Esophagus squamous epithelium (tissue), 5 donors: ENCODE measurements at places on chromosomes 3 and 15. TPM values are rescaled to one million over a fixed set of nuclear protein-coding genes. Genes with fewer than 3 reads are reported as not detected.

The PSTPIP1 gene
- 9.9 TPM for total RNA-seq

The ERICH6 gene
- total RNA-seq, result not detected

The MCF2L2 gene
- total RNA-seq, result 1.1 TPM

The ECT2 gene
- total RNA-seq, result 30.5 TPM

The XCR1 gene
- total RNA-seq, result 0.19 TPM

DNA sequence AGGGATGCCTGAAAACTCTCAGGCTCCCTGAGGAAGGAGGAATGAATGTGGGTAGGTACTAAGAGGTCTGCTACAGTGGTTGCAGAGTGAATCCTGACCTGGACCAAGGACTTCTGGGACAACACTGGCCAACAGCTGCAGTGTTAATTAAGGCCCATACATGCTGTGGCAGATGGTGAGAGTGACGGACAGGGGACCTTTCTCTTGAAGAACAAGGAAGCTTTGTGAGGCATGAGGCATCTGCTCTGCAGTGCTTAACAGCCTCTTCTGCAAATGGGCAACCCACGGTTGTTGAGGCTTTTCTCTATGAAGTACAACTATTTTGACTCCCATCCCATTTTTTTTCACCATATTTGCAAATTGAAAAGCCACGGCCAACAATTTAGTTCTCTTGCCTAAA lies 26.6 kb upstream of the ACAN start:
- no peaks in the 10 kb centered on the region for H3K4me1 ChIP-seq
- no peak overlapping the region for H3K4me3 ChIP-seq
- no peaks in the 10 kb centered on the region for H3K36me3 ChIP-seq

DNA sequence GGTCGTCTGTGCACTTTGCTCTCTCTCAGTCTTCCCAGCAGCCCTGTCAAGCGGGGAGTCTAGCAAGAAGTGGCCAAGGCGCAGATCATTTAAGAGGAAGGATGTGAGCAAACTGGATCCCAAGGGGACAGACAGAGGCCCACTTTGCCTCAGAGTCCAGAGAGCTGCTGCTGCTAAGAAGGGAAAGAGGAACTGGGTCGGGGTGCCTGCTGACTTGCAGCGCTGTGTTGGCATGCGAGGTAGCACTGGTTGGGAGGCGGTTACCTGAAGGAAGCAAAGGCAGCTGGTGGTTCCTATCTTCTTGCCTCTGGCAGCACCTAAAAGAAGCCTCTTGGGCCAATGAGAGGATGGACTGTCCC lies 28.1 kb downstream of the SMAD3 start:
- no peak overlapping the region for H3K4me3 ChIP-seq
- H3K36me3 ChIP-seq, result no peaks in the 10 kb centered on the region
- no peak overlapping the region for H3K27ac ChIP-seq
- peak; percentile 20 for DNase-seq

DNA sequence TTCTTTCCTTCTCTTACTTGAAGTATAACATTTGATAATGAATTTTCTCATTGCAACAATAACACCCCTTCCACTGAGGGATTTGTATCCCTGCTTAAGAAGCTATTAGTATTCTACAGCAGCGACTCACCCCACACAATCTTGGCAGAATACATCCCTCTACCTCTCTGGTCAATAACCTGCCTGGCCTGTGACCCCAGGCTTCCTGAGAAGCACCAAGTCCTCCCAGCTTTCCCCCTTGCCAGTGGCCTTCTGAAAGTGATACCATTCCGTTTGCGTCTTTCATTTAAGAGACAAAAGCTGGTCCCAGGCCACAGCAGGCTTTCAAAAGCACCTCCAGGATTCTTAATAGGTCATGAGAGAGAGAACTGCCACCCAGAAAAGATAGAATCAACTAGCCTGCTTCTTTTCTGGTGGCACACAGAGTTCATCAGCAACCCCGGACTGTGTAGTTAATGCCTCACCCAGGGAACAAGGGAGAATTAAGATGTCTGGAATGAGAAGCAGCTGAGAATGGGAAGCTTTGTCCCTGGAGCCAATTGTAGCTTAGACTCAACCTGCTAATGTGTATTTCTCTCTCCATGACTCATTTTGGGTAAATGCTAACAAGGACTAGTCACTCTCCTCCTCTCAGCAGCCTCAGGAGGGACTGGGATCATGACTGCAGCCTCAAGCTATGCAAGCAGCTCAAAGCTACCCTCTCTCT lies 101.0 kb upstream of the CPNE4 start:
- no peak overlapping the region for H3K4me3 ChIP-seq
- H3K36me3 ChIP-seq, result no peaks in the 10 kb centered on the region
- no peaks in the 10 kb centered on the region for H3K27me3 ChIP-seq
- no peak for DNase-seq
- no peak overlapping the region for H3K27ac ChIP-seq
- H3K4me1 ChIP-seq, result no peaks in the 10 kb centered on the region

- DNase-seq, result no peak
- no peak overlapping the region for H3K27ac ChIP-seq
- H3K27me3 ChIP-seq, result no peaks in the 10 kb centered on the region
- no peaks in the 10 kb centered on the region for H3K36me3 ChIP-seq
- no peak overlapping the region for H3K4me3 ChIP-seq
These were observed 404.6 kb upstream of the C2CD4B start for GRCh38 chr15:62569460-62570404.

DNA sequence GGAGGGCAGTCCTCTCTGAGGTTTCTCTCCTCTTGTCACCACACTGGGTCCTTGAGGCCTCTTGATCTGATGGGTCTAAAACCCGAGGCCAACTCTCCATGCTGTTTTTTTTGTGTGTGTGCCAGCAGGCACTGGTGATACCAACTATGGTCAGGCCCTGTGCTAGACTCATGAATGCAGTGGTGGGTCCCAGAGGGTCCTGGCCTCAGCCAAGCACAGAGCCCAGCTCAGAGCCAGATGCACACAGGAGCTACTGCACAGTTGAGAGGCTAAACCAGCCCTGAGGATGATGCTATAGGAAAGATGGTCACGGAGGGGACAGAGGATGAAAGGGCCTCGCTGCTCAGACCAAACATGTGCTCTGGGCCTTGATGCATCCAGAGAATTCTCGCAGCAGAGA lies 33.5 kb downstream of the RAB6B start:
- H3K36me3 ChIP-seq, result no peaks in the 10 kb centered on the region
- no peaks in the 10 kb centered on the region for H3K27me3 ChIP-seq
- no peaks in the 10 kb centered on the region for H3K4me1 ChIP-seq

DNA sequence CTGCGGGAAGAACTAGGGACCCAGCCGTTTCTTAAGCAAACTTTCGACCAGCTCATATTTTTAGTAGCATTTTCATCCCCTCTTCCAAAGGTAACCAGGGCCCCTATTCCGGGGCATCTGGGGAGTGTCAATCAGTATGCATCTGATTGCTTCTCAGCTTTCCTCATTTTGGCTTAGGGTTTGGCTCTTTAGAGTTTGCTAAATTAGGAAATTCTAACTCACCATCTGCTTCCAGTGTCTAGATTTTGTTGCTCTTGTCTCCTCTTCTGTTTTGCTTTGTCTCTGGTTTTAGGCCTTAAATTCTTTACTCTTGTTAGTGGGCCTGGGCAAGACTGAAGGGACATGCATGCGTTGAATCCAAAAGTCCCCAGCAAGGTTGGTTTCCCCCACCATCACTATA lies 9.6 kb upstream of the ABTB1 start:
- no peak overlapping the region for H3K4me3 ChIP-seq
- DNase-seq, result no peak
- no peaks in the 10 kb centered on the region for H3K36me3 ChIP-seq
- no peaks in the 10 kb centered on the region for H3K27me3 ChIP-seq

GRCh38 chr3:135649361-135649760 lies 316.2 kb upstream of the PPP2R3A start:
- no peaks in the 10 kb centered on the region for H3K4me1 ChIP-seq
- no peak for DNase-seq
- H3K27me3 ChIP-seq, result no peaks in the 10 kb centered on the region

DNA sequence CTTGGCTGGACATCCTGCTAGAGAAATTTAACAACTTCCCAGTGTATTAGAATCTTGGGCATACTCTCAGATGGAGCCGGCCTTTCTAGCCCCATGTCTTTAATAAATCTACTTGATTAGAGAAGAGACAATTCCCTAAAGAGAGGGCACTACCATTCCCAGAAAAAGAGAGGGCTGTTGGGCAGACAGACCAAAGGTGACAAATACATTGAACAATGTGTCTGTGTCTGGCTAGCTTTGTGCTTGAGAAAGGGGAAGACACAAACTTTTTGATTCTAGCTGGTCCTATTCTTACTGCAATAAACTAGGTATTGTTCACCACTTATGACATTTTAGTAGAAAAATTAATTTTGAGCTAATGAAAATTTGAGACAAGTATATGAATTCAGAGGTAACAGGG lies 57.7 kb downstream of the DUT start:
- no peak for DNase-seq
- H3K4me1 ChIP-seq, result peaks cover 54% of the 10 kb centered on the region
- H3K4me3 ChIP-seq, result no peak overlapping the region
- no peaks in the 10 kb centered on the region for H3K36me3 ChIP-seq

DNA sequence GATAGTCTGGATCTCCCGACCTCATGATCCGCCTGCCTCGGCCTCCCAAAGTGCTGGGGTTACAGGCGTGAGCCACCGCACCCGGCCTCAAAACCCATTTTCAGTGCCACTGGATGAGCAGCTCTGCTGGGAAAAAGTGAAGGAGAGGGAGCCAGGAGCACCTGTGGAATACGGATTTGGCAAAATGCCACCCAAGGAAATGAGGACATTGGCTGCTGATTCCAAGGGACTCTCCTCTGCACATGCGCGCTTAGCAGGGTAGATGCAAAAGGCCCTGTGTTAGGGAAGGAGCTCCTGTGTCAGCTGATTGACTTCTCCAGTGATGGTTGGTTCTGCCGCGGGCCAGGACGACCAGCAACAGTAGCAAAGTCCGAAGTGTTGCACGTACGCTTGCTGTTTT lies 43.4 kb upstream of the IGF1R start:
- H3K27ac ChIP-seq, result no peak overlapping the region
- no peak overlapping the region for H3K4me3 ChIP-seq
- no peaks in the 10 kb centered on the region for H3K36me3 ChIP-seq
- DNase-seq, result no peak

- H3K4me3 ChIP-seq, result no peak overlapping the region
- no peaks in the 10 kb centered on the region for H3K36me3 ChIP-seq
These were observed 218.9 kb downstream of the CDIN1 start for GRCh38 chr15:36798366-36798765.

DNA sequence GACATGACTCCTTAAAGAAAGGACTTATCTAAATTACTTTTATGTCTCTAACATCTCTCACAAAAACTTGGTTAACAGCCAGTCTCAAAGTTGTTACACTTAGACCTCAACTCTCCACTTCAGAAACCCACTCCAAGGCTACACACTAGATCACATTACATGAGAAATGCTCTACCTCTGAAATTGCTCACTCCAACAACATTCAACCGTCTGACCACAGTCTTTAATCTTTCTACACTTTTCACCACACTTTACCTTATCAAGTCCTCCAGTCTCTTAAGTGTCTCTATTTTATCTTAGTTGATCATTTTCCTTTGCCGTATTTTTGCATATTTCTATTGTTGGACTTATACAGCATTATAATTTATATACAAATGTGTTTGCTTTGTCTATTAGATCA lies 5.8 kb downstream of the SLC12A6 start:
- H3K4me3 ChIP-seq, result no peak overlapping the region
- no peaks in the 10 kb centered on the region for H3K36me3 ChIP-seq
- DNase-seq, result no peak
- H3K27ac ChIP-seq, result no peak overlapping the region

DNA sequence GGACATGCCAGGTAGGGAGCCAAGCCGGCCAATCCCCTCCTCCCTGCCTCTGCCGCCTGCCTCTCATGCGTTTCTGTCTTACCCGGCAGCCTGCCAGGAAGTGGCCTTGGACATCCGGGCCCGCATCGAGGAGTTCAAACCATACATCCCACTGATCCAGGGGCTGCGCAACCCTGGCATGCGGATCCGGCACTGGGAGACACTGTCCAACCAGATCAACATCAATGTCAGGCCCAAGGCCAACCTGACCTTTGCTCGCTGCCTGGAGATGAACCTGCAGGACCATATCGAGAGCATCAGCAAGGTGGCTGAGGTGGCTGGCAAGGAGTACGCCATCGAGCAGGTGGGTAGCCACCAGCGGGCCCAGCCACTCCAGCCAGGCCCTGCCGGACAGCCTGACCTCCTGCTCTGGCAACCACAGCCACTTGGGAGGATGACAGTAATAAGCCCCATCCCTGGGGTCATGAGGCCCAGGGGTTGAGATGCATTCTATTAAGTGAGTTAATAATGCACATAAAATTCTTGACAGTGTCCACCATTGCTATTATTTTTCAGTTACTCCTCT lies 37.3 kb downstream of the DNAH1 start:
- no peaks in the 10 kb centered on the region for H3K27me3 ChIP-seq
- no peak overlapping the region for H3K27ac ChIP-seq
- H3K36me3 ChIP-seq, result no peaks in the 10 kb centered on the region
- no peak overlapping the region for H3K4me3 ChIP-seq
- no peak for DNase-seq
- no peaks in the 10 kb centered on the region for H3K4me1 ChIP-seq

- no peak overlapping the region for H3K4me3 ChIP-seq
- no peaks in the 10 kb centered on the region for H3K36me3 ChIP-seq
- no peaks in the 10 kb centered on the region for H3K27me3 ChIP-seq
- H3K27ac ChIP-seq, result no peak overlapping the region
These were observed 111.8 kb upstream of the MBNL1 start for GRCh38 chr3:152156880-152157279.

DNA sequence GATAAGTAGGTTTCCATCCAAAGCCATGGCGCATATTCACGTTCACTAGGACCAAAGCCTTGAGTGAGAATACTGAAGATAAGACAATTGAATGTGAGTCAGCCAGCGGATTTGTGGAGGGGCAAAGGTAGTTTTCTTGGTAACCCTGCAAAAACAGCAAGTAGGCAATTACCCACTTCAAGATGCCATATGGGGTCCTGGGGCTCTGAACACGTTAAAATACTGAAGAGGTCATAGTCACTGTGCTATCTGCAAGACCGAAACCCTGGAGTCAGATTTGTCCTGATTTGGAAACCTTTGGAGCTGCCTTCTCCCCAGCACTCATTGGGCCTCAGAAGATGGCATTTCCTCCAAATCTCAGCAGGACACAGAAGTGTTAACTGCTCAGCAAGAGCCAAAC lies 646.9 kb upstream of the LMCD1 start:
- H3K27me3 ChIP-seq, result no peaks in the 10 kb centered on the region
- no peaks in the 10 kb centered on the region for H3K36me3 ChIP-seq
- no peak overlapping the region for H3K4me3 ChIP-seq
- DNase-seq, result no peak
- H3K27ac ChIP-seq, result no peak overlapping the region
- no peaks in the 10 kb centered on the region for H3K4me1 ChIP-seq

DNA sequence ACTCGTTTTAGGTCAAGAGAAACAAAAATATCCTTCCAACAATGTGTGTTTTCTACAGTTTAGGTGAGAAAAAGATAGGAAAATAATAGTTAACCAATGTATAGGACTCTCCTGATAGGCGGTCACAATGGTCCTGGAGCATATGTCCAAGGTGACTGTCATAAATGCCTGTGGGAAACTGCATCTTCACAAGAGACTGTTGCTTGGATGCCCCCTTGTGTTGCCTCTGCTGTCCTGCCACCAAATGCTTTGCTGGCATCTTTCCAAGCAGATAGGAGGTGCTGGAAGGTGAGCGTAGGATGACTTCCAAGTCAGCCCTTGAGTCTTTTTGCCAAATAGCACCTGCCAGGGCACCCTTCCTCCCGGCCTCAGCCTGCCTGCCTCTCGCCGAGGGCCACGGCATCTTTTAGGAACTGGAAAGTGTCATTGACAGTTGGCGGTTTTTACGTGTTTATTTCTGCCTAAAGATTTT lies 24.1 kb upstream of the SACM1L start:
- peaks cover 27% of the 10 kb centered on the region for H3K36me3 ChIP-seq
- H3K4me3 ChIP-seq, result peak overlapping the region; percentile 38
- H3K27ac ChIP-seq, result peak overlapping the region; percentile 49
- no peak for DNase-seq
- H3K4me1 ChIP-seq, result peaks cover 57% of the 10 kb centered on the region
